Activated CD4-positive, alpha-beta memory T cell treated with anti-CD3 and anti-CD28 coated beads for 36 hours (primary cell): ENCODE measurements at places on chromosomes 7 and 10. TPM values are rescaled to one million over a fixed set of nuclear protein-coding genes. Genes with fewer than 3 reads are reported as not detected.

DNA sequence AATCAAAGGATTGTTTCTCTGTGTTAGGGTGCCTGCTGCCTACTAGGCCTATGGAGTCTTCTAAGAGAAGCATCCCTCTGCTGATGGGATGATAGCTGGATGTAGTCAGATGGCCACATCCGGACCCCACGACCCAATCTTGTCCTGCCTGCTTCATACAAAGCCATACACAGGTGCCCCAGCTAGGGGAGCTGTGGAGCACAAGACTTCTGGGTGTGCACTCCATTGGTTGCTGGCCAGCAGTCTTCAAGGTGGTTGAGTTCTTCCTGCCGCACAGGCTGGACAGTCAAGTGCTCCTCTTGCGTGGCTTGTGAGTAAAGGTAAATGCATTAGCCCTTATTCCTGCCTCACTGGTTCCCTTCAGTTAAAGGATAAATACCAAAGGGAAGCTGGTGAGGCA, 120.2 kb downstream of the TEX36 start:
- DNase-seq = no peak

DNA sequence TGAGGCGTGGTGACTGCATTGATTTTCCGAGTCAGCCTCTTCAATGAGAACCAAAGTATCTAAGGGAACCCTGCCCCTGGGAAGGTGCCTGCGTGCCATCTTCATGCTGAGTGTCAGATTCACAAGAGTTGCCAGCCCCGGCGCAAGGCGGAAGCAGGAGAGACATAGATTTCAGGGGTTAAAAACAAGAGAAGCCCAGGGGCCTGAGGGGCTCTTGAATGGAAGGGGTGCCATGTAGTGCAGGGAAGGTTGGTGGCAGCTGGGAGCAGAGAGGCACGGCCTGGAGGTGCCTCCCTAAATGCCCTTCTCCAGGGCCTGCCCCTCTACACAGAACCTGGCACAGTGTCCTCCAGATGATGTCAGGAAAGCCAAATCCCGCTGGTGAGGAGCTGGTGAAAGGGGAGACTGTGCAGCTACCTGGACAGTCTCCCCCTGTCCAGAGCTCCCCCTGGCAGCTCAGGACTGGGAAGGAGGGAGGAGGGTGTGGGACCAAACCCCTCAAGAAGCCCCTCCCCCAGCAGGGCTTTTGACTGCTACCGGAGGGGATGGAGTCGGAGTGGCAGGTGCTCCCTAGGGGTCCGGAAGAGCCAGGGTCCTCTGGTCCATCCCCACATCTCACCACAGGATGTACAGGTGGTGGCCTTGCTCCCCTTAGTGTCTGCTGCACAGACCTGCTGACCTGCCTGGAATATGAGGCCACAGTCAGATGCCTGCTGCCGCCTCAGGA, 137.9 kb downstream of the TCERG1L start:
- no peak for DNase-seq

DNA sequence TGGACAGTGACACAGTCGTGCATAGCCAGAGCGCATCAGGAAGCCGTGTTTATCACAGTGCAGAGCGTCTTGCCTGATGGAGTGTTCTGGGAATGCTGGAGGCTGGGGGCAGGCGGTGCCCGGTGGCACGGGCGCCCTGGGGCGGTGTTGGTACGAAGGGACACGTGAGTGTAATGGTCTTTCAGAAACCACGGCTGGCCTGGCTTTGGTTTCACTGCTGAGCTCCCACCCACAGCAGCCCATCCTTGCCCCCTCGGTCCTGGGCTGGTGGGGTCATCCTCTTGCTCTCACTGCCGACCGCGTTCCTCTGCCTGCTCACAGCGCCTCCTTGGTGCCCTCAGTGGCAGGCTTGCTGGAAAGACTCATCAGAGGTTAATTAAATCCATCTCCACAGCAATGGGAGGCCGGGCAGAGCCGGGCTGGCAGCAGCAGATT, 50.6 kb downstream of the NKX6-2 start:
- DNase-seq = no peak

GRCh38 chr10:1136268-1136667, 80.1 kb downstream of the WDR37 start:
- DNase-seq = no peak

DNA sequence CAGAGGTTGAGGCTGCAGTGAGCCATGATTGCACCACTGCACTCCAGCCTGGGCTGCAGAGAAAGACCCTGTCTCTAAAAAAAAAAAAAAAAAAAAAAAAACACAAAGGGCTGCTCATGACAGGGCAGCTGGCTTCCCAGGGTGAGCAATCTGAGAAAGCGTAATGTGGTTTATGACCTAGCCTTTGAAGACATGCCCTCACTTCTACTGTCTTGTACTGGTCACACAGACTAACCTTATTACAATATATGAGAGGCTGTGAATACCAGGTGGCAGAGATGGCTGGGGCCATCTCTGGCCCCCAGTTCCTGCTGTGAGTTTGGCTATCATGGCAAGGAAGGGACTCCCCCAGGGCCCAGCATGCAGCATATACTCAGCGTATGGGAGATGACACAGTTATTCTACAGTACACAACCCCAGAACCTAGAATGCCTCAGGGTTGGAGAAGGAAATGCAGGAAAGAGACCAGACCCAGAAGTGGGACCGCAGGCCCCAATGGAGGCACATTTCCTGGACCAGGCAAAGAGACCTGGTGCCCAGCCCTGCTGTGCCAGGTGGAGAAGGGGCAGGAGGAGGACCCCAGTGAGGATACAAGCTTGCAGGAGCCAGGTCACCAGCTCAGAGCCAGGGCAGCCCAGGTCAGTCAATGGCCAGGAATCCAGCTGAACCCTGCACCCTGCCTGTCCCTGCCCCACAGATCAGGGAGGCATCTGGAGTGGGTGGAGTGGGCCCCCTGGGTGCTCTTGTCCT, 26.3 kb downstream of the NPTX2 start:
- DNase-seq = no peak

- no peak for DNase-seq
Observed at GRCh38 chr7:22980422-22980821, 33.5 kb downstream of the HYCC1 start.

DNA sequence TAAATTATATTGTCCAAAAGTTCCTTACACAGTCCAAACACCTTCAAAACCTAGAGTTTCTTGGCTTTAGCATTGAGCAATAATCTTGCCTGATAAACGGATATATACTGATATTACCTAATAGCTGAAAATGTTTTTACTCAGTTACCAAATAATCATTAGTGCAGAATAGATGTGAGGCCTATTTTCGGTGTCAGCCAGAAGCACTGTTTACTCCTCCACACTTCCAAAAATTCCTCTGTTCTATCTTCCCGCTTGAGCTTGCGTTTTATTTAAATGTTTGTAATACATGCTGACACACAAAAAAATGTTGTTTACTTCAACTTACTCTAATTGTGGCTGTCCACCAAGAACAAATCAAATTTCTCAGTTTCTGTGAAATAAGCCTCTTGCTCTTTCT, 606.2 kb upstream of the TEX47 start:
- DNase-seq = no peak

- DNase-seq = no peak
Observed at GRCh38 chr10:11782793-11783557, 40.2 kb upstream of the PROSER2 start.

- no peak for DNase-seq
Observed at GRCh38 chr7:103989200-103989784, at the start of gene RELN. Gene RELN, minus strand, starts transcription at chr7:103989658. Its CDS starts 302 bp downstream, at chr7:103989356.

DNA sequence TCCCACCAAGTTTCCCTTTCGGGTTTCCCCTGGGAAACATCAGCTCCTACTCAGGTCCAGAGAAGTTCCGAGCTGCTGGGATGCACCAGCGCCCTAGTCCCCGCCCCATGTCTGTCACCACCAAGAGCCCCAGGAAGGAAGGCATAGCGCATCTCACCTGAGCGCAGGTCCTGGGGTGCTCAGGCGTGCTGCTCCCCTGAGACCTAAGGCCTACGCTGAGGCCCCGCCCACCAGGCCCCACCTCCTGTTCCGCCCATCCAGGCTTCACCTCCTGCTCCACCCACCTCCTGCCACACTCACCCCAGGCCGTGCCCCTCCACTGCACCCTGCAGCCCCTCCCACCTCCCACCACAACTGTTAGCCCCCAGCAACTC, 1.2 kb upstream of the TFR2 start:
- DNase-seq = peak; percentile 46

GRCh38 chr7:25313526-25313925, 85.2 kb upstream of the NPVF start:
- no peak for DNase-seq

DNA sequence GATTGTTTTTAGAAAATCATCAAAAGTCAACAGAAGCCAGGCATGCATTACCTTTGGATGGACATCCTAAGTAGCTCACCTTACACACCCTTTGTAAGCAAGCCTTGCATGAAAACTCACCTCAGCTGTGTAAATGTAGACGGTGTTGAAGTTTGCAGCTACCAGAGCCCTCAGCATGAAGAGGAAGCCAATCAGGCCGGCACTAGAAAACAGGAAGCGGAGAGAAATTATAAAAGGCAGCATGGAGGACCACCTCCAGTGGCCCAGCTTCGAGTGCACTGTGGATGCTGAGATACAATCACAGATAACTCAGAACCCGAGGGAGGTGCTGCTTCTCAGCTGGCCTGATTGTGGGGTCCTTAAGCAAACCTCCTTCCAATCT, 75.3 kb downstream of the SVOPL start:
- DNase-seq = no peak

- no peak for DNase-seq
Observed at GRCh38 chr7:126228356-126229061, 1024.2 kb downstream of the GRM8 start.

DNA sequence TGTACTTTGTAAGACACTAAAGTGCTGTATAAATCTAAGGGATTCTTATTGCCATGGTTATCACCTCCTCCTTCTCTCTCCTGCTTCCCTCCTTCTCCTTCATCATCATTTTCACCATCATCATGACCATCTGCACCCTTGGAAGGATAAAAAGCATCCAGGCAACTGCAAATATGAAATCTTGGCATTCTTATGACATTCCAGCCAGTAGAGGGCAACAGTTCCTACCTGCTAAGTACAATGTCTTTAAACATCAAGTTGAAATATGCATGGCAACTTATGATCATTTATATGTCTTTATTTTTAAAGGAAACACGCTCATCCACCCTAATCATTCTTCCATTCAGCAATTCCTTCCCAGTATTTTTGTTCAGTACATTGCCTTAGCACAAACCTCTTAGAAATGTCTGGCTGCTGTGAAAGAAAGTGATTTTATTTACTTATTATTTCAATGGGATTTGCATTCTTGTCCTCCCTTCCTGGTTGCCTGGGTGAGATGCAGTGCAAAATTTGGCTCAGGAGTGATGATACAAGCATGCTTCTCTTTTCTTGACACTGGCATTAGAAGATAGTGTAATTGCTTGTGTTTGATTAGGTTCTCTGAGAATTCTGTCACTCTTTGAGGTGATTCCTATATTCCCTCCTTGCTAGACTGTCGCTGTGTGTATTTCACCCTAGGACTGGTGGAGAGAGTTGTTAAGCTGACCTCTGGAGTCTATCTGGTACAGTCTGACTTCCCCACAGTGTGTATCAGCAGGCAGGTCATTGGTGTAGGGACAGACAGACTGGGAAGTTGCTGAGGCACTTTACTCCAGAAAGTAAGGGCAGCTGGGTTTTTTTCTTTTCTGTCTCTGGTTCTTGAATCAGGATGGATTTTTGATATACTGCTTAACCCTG, 188.5 kb upstream of the BMPER start:
- no peak for DNase-seq

- DNase-seq = no peak
Observed at GRCh38 chr10:94193466-94193924, 169.2 kb downstream of the NOC3L start.

DNA sequence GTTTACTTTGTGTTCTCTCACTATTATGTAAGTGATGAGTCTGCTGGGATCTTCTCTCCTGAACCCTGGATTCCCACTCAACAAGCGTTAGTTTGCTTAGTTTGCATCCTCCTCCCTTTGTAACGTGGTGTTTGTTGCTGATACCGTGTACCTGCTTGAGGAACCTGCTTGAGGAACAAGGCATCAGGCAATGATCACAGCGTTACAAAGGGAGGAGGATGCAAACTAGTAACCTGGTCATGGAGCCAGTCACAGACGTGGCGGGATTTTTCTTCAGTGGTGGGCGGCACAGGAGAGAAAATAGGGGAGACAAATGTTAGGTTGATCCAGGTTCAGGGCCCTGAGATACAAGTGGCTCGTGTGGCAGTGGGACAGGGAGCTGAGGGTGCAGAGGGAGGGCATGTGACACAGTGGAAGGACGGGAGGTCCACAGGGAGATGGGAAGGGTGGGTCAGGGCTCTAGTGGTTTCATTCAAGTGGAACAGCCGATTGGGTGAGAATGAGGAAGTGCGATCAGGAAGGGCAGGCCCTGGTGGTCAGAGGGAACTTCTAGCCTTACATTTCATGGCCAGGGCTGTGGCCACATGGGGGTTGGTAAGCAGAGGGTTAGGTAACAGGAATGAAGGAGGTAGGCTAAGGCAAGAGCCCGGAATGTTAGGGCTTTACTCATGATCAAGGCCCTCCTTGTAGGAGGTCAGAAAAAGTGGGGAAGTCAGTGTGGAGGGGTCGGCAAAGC, 38.0 kb downstream of the SNX10 start:
- DNase-seq = no peak

GRCh38 chr7:92917230-92917629, 80.9 kb upstream of the CDK6 start:
- DNase-seq = no peak

- no peak for DNase-seq
Observed at GRCh38 chr10:119120413-119120867, 16.5 kb downstream of the DENND10 start.

DNA sequence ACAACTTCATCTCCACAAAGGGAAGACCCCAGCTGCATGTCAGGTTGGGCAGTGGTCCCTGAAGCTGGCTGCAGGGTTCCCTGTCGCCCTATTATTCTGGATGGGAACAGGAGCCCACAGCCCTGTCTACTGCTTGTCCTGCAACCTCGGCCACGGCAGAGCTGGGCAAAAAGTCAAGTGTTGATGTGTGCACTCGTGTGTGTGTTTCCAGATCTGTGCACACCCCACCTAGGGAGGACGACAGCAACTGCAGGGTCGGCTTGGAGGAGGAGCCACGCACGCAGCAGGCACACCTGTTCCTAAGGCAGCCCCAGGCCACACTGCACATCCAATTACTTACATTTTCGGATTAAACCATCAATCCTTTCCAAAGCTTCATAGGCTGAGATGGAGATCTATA, 23.6 kb downstream of the PITRM1 start:
- no peak for DNase-seq

The PON1 gene
- total RNA-seq = not detected

The DMBT1 gene
- total RNA-seq = not detected

The BEND7 gene
- not detected for total RNA-seq

The MAGI2 gene
- total RNA-seq = 0.17 TPM

The PRSS1 gene
- not detected for total RNA-seq

The HOGA1 gene
- not detected for total RNA-seq

The BAMBI gene
- 0.33 TPM for total RNA-seq
